ENCODE measurements at places on chromosomes 7 and 10.

DNA sequence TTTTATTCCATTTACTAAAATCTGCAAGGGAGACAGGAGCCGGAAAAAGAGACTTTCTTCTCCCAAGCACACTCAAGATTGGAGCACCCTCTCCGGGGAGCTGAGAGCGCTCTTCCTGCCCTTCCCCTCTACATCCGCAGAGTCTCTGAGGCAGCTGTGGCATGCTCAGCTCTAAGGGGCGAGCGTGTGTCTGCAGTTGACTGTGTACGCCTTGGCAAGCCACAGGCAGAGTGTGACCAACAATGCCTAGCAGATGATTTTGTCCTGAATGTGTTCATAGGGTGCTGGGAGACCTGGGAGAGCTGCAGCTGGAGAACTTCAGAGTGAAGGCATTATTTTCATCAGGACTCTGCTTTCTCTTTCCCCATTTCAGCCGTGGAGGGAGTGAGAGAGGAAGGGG, 20.7 kb downstream of the MTURN start:
- no peak for DNase-seq

DNA sequence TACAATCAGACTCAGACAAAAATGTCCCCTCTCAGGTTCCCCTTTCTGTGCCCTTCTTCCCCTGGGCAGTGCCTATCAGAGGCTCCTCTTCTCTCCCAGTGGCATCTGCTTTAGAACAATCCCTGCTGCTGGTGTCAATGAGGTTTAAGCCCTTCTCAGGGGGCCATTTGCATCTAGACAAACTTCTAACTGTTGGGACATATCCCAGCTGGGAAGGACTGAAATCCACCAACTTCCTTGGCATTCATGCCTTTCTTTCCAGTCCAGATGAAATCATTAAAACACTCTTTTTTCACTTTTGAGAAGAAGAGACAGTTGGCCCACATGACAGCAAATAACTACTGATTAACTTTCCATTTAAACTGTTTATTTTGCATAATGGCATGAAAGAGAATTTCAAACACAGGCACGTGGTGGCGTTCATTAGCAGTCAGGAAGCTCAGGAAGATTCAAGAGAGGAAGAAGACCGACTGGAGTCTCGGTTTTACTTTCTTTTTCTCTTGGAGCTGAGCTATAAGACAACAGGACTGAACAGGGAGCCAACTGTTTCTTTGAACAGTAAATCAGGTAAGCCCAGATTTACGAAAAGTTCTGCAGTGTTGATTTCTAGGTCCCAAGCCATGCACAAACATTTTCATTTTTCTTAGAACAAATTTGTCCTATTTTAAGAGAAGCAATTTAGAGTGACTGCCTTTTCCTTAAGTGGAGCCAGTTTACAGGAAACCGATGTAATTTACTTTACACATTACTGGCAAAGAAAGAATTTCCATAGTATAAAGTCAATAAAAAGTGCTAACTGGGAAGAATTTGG, at the start of gene GIMAP2:
TSS of gene GIMAP2 (plus strand) at position 488 of the 811 bp plus-strand sequence. CDS start 1,354 bp downstream, outside the sequence.
- DNase-seq = no peak

- DNase-seq = no peak
Measured at GRCh38 chr10:99551616-99552015, 18.9 kb downstream of the NKX2-3 start.

DNA sequence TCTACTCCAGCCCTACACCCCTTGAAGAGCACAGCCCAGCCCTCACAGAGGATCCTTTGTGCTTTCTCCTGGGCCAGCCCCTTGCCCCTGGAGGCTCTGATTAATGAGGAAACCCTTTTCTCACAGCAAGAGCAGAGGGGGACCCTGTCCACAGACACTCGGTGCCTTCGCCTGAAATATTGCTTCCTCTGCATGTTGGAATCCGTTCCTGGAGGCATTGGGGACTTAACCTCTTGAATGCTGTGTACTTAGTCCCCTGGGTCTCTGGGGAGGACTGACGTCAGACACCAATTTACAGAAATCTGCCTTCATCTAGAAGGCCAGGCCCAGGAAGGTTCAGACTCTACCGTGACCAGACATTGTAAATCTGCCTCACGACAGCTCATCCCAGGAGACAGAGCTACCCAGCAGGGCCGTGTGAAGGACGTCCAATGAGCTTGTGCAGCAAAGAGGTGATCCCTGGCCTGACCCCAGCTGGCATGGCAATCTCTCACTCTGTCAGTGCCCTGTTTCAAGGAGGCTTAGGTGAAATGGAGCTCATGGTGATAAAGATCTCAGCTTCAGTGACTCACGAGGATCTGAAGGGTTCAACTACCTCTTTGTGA, 8.1 kb upstream of the TMEM72 start:
- DNase-seq = no peak

- no peak for DNase-seq
Measured at GRCh38 chr7:80133361-80134114, 1.1 kb upstream of the GNAI1 start.

GRCh38 chr7:11182736-11183135, 209.1 kb downstream of the PHF14 start:
- DNase-seq = no peak

GRCh38 chr10:36073796-36074345, 431.8 kb upstream of the FZD8 start:
- no peak for DNase-seq

DNA sequence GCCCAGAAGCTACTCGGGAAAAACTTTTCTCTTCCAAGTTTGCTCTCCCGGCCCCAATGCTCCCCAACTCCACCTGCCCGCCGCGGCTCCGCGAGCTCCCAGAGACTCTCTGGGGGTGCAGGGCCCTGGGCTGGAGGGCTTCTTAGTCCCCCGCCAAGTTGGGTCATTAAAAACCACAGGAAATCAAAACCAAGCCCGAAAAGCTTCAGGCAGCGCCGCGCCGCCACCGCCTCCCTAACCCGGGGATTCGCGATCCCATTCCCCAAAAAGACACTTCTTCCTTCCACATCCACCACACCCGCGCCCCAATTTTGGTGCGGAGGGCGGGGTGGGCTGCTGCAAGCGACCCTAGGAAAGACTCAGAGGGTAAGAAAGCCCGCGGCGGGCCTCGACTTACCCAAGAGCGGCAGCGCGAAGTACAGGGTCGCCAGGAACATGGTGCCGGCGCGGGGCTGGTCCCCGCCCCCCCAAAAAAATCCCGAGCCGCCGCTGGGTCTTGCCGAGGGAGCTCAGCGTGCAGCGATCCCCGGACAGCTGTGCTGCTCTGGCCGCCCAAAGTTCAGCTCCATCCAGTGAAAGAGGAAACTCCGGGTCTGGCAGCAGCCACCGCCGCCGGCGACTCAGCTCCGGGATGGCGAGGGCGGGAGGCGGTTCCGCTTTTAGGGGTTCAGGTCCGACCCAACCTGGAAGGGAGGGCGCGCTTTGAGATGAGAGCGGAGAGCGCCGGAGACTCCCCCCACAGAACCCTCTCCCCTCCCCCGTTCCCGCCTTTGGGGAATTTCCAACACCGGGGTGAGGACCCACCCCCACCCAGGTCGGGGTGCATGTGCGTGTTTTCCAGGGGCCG, 1.2 kb downstream of the GFRA1 start:
- no peak for DNase-seq

DNA sequence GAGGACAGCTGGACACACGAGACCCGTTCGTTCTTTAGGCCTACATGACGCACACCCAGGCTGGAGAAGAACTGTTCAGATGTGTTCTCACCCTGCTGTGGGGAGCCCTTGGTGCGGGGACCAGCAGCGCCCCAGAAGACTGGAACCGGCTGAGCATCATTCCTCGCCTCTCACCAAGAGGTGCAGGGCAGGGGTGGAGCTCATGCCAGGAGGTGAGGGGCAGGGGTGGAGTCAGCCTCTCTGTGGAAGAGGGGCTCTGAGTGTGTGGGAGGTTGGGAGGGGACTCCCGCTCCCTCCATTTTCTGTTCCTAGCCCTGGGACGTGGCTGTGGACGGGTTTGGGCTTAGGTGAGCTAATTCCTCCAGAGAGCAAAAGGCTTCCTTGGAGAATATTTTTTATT, 66.0 kb upstream of the SHH start:
- DNase-seq = no peak

GRCh38 chr10:99382176-99382575, 48.2 kb downstream of the GOT1 start:
- DNase-seq = no peak

GRCh38 chr10:74733612-74734011, 92.8 kb upstream of the KAT6B start:
- no peak for DNase-seq

Measured in NCI-H524 treated with DMSO at 0.1 percent for 48 hours (cell line).